ENCODE measurements at places on chromosomes 12 and 14. TPM values are rescaled to one million over a fixed set of nuclear protein-coding genes. Genes with fewer than 3 reads are reported as not detected.

GRCh38 chr14:42877716-42878115 is 1271.0 kb downstream of the LRFN5 start:
- no peak overlapping the region for H3K4me3 ChIP-seq
- H3K36me3 ChIP-seq: no peaks in the 10 kb centered on the region
- no peaks in the 10 kb centered on the region for H3K4me1 ChIP-seq
- DNase-seq: no peak

- H3K36me3 ChIP-seq: no peaks in the 10 kb centered on the region
- DNase-seq: no peak
- no peaks in the 10 kb centered on the region for H3K27me3 ChIP-seq
- no peak overlapping the region for H3K27ac ChIP-seq
- H3K4me1 ChIP-seq: no peaks in the 10 kb centered on the region
These were observed 1814.2 kb upstream of the SEL1L start for GRCh38 chr14:83347874-83348273.

CPNE6 gene
- not detected for total RNA-seq

GRCh38 chr14:73943083-73943482 is 6.8 kb downstream of the FAM161B start:
- peak overlapping the region; percentile 76 for H3K27ac ChIP-seq
- no peak for DNase-seq
- peaks cover 13% of the 10 kb centered on the region for H3K27me3 ChIP-seq
- H3K36me3 ChIP-seq: peaks cover 5% of the 10 kb centered on the region

- no peak for DNase-seq
- peak overlapping the region; percentile 63 for H3K27ac ChIP-seq
- no peaks in the 10 kb centered on the region for H3K27me3 ChIP-seq
- H3K36me3 ChIP-seq: peaks cover 30% of the 10 kb centered on the region
- H3K4me3 ChIP-seq: peak overlapping the region; percentile 89
These were observed 1.0 kb downstream of the APOF start for GRCh38 chr12:56361487-56362129.
